Inflammatory macrophage (primary cell): ENCODE measurements at places on chromosomes 6 and 20.

GRCh38 chr6:24501374-24501773 is 6.6 kb downstream of the ALDH5A1 start:
- no peak for DNase-seq

- DNase-seq: peak; percentile 43
Measured at GRCh38 chr6:151388236-151388635, 3.1 kb downstream of the ZBTB2 start.

- no peak for DNase-seq
Measured at GRCh38 chr20:57023997-57024396, 242.4 kb downstream of the BMP7 start.

- no peak for DNase-seq
Measured at GRCh38 chr6:40963019-40963418, 76.0 kb downstream of the UNC5CL start.

GRCh38 chr6:36340618-36341454 is 4.1 kb upstream of the BNIP5 start:
- DNase-seq: peak; percentile 77

- no peak for DNase-seq
Measured at GRCh38 chr6:1701668-1702353, 92.1 kb downstream of the FOXC1 start.

DNA sequence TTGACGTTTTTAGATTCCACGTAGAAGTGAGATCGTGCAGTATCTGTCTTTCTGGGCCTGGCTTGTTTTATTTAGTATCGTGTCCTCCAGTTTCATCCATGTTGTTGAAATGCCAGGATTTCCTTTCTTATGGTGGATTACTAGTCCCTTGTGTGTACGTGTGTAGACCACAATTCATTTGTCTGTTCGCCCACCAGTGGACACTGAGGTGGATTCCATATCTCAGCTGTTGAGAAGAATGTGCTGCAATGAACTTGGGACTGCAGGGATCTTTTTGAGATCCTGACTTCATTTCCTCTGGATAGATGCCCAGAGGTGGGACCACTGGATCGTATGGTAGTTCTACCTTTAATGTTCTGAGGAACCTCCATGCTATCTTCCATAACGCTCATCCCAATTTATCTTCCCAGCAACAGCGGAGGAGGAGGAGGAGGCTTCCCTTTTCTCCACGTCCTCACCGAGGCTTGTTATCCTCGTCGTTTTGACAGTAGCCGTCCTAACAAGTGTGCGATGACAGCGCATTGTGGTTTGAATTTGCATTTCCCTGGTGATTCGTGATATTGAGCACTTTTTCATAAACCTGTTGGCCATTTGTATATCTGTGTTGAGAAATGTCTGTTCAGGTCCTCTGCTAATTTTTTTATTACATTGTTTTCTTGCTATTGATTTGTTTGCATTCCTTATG is 62.4 kb downstream of the CDH4 start:
- no peak for DNase-seq

DNA sequence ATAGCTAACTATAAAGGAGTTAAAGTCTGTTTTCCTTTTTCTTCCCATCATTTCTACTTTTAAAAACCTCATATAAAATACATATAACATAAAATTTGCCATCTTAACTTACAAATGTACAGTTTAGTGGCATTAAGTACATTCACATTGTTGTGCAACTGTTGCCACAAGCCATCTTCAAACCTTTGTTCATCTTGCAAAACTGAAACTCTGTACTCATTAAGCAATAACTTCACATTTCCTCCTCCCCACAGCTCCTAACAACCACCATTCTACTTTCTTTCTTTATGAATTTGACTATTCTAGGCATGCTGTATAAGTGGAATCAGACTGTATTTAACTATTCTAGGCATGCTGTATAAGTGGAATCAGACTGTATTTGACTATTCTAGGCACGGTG is 4.5 kb downstream of the CCDC170 start:
- peak; percentile 70 for DNase-seq

DNA sequence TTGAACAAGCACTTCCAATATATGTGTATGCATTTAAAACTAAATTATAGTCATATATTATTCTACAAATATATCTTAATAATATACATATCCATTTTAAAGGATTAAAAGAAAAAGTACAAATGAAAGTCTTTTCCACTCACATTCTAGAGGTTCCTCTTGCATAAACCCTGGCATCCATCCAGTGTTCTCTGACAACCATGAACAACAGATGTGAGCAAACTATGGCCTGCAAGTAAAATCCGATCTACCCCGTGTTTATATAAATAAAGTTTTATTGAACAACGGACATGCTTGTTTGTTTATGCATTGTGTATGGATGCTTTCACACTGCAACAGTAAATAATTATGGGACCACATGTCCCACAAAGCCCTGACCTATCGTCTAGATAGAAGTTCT is 1122.3 kb downstream of the EPHA7 start:
- DNase-seq: no peak
